NCI-H187 (cell line): ENCODE measurements at places on chromosomes 4 and X.

- DNase-seq, result no peak
These were observed 5.8 kb downstream of the TIFA start for GRCh38 chr4:112279882-112280315.

- no peak for DNase-seq
These were observed 15.0 kb downstream of the SHISA3 start for GRCh38 chr4:42412251-42412650.

DNA sequence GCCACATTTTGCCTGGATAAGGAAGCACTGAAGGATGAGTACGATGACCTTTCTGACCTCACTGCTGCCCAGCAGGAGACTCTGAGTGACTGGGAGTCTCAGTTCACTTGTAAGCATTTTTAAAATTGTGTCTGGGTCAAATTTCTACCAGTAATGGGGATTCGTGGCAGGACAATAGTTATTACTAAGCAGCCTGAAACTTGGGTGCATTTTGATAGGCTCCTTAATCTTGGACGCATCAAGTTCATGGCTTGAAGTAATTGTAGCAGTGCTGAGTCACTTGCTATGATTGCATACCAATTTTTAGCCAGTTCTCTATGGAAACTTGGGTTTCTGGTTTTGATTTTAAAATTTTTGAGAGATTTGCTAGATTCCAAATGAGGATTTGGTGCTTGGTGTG is 4.3 kb downstream of the PGRMC1 start:
- DNase-seq, result no peak

- DNase-seq, result no peak
These were observed 511.3 kb upstream of the PCDH7 start for GRCh38 chr4:30208731-30209435.

- DNase-seq, result no peak
These were observed 39.3 kb downstream of the CPE start for GRCh38 chr4:165418073-165418472.

DNA sequence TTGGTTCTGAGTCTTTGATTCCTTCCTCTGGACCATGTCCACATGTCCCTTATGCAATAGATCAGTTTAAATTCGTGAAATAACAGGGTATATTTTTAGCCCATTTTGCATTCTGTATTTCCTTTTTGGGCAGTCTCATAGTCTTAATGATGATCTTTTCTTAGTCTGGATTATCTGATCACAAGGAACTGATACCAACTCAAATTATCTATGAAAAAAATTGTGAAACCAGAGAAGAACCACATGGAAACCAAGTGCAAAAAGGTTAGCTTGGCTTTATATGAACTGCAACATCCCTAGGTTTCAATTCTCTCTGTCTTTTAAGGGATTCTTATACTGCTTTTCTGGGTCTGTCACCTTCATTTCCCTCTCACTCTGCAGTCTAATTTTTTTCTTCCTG is 608.6 kb upstream of the AADAT start:
- no peak for DNase-seq

GRCh38 chr4:124564121-124564520 is 148.4 kb downstream of the ANKRD50 start:
- no peak for DNase-seq

GRCh38 chr4:20096911-20097310 is 154.8 kb upstream of the SLIT2 start:
- no peak for DNase-seq

GRCh38 chr4:124449881-124450280 is 262.7 kb downstream of the ANKRD50 start:
- no peak for DNase-seq

- no peak for DNase-seq
These were observed 97.7 kb downstream of the DDX60 start for GRCh38 chr4:168220893-168221292.

- DNase-seq, result no peak
These were observed 483.7 kb upstream of the FTHL17 start for GRCh38 chrX:31555506-31555905.

GRCh38 chr4:173386751-173387150 is 12.2 kb downstream of the SCRG1 start:
- DNase-seq, result no peak

DNA sequence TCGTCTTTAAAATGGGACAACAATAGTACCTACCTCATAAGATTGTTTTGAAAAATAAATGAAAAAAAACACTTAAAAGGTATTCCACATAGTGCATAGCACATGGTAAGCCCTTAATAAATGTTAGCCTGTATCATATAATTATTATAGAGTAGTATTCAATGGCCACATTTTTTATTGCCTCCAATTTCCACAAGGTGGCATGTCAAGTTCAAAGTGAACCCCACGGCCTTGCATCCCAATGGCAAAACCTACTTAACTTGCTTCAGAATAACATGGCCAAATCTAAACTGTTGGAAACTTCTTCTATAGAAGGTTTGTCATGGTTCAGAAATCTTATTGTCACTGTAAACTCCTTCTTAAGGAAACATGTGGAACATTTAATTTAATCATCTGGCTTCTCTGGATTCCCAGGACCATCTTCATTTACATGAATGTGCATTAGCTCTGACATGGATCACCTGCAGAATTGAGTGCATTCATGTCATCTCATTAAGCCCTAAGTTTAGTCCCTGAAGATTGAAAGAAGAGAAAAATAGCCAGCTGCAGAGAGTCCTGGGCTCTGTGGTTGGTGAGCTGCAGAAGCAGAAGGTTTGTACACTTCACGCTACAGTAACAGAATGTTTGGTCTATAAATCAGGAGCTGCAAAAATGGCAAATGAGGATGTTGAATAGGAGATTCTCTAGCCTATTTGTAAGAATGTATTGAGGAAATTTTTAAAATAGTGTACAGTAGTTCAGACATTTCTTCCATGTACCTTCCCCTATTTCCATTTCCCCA is 61.0 kb downstream of the ANXA3 start:
- DNase-seq, result no peak
